ENCODE measurements at places on chromosomes 6 and 20.

DNA sequence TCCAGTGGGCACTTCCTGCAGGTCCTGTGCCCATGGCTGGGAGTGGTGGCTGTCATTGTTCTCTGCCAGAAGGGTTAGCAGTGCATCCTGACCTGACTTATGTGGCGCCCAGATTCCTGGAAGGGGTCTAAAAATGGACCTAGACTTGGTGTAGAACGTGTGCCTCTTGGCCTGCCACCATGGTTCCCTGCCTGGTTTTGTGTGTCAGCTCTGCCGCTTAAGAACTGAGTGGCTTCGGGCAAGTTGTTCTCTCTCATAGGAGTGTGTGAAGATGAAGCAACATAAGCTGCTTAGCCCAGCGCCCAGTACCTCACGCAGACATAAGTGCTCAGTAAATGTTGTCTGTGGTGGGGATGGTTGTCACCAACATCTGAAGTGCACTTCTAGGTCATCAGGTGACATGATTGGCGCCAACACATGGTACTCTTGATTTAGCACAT lies 52.1 kb downstream of the PTPN1 start:
- no peak for DNase-seq

DNA sequence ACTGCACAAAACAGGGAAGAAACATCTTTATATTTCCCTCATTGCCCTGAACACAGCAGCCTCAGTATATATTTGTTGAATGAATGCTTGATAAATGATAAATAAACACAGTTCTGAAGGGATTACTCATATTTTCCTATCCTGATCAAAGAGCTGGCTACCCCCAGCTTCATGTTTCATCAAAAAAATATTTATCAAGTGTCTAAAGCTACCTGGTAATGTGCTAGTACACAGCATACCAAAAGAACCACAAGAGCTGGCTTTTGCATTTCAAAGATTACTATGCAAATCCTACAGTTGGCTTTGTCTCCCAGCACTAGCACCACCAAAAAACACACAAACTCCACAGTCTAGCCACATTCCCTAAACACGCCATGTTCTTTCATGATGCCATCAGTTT lies 130.0 kb downstream of the BTBD9 start:
- no peak for DNase-seq

- no peak for DNase-seq
Observed at GRCh38 chr20:52209154-52209571, 17.6 kb upstream of the ZFP64 start.

GRCh38 chr6:36335465-36336207 lies 1.1 kb downstream of the BNIP5 start:
- DNase-seq = no peak

DNA sequence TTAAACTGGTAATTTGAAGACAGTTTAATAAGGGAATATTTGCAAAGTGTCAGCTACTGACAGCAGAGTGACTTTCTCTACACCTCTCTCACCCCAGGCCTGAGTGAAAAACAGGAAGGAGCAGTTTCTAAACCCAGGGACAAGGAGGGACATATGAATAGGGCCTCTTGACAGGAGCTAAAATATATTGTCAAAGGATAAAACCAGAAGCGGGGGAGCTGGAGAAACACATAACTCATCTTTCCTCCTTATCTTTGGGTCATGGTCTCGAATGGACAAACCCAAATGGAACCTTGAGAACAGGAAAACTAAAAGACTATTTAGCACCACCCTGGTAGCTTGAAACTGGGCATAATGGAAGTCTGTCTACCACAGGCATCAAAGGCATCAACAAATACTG lies 197.5 kb upstream of the FOXA2 start:
- no peak for DNase-seq

- no peak for DNase-seq
Observed at GRCh38 chr6:90162648-90163387, 133.8 kb downstream of the BACH2 start.

DNA sequence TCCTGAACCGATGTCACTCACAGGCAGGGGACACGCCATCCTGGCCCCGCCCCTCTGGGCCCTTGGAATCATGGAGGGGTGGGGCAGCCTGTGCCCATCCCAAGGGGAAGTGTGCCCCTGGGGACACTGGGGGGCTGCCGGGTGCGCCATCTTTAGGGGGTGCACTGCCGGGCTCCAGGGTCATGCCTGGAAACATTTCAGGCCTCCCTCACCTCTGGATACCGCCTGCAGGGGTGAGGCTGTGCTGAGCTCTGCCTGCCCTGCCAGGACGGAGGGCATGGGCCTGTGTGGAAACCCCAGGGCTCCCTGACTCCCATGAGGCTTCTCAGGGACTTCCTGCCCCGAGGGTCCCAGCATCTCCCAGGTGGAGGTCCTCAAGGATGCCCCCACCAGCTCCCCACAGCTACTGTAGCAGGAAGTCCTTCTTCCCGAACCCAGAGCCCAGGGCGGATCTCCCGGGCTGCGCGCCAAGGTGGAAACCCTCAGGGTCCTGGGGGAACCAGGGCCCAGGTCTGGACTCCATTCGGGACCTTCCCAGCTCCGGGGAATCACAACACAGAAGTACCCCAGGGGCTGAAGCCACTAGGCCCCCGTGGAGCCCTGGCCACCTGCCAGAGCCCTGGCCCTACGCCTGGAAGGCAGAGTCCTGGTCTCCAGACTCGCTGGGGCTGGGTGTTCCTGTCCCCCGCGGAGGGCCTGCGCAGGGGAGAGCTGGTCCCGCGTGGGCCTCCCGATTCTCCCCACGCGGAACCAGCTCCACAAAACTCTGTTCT lies 15.6 kb downstream of the CHRNA4 start:
- DNase-seq = no peak

DNA sequence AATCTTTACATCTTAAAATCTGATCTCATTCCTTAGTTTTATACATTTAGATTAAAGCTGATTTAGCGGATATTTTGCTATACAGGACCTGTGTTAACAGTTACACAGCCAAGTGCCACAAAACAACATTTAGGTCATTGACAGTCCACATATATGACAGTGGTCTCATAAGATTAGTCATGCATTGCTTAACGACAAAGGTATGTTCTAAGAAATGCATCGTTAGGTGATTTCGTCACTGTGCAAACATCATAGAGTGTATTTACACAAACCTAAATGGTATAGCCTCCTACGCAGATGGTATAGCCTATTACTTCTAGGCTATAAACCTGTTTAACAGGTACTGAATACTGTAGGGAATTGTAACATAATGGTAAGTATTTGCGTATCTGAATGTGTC lies 21.6 kb downstream of the ADGRG6 start:
- DNase-seq = no peak

- DNase-seq = no peak
Observed at GRCh38 chr6:135871878-135872277, 20.4 kb downstream of the PDE7B start.

GRCh38 chr20:14764511-14765369 lies 427.3 kb upstream of the FLRT3 start:
- DNase-seq = no peak

- no peak for DNase-seq
Observed at GRCh38 chr20:38871560-38871953, 54.7 kb upstream of the FAM83D start.

Measured in suppressor macrophage (primary cell).